K562 (cell line): ENCODE measurements at places on chromosomes 11 and 22.

DNA sequence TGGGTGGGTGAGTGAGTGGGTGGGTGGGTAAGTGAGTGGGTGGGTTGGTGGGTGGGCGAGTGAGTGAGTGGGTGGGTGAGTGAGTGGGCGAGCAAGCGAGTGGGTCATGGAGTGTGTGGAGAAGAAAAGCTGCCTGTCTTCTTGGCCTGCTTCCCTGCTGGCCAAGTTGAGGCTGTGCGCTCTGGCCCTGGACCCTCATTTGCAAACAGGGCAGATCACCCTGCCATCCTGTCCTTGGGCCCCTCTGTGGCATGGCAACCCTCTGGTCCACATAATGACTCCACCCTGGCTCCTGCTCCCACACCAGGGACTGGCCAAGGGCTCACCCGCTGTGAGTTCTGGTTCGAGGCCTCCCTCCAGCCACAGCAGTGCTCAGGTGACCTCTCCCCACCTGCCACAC lies 35.1 kb downstream of the CAPN1 start:
- DNase-seq, result no peak

DNA sequence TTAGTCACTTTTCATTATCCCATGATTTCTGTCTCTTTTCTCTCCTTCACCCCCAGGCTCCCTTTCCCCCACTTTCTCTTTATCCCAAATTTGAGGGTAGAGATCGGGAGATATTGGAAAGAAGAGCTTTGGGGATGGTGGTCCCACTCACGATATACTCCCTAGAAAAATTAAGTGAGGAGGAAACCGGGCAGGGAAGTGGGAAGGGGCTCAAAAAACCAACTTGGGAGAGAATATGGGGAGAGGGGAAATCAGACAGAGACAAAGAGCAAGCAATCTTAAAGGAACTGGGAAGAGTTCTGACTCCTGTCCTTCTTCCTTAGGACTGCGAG lies 941 bp upstream of the DCHS1 start:
- no peak for DNase-seq

DNA sequence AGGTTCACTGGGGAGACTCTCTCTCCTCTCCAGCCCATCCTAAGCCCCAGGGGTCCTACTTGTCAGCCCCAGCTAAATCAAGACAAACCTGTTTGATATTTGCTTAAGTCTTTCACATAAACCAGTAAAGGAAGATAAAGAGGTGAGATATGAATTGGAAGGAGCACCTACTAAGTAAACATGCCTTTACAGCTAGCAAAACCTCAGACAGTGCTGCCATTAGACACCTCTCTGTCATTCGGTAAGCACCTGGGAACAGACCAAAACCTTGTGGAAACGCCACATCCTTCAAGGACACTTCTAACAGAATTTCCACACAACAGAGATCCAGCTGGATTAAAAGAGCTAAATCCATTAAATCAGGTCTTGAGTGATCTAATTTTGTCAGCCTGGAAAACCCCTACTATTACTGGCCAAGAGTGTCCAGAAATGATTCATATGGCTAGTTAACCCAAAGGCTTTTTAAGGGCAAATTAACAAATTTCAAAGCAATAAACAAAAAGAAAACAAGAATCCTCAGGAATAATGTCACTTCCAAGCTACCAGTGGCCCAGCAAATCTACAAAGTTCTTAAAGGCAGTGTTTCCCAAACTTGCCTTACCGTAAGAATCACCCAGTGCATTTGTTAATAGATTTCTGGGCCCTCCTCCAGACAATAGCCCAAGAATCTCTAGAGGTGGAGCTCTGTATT lies 2.4 kb downstream of the VPS37C start:
- no peak for DNase-seq

GRCh38 chr11:110524238-110524637 lies 94.5 kb downstream of the FDX1 start:
- DNase-seq, result no peak

- no peak for DNase-seq
Observed at GRCh38 chr11:92180226-92180625, 44.4 kb upstream of the FAT3 start.

DNA sequence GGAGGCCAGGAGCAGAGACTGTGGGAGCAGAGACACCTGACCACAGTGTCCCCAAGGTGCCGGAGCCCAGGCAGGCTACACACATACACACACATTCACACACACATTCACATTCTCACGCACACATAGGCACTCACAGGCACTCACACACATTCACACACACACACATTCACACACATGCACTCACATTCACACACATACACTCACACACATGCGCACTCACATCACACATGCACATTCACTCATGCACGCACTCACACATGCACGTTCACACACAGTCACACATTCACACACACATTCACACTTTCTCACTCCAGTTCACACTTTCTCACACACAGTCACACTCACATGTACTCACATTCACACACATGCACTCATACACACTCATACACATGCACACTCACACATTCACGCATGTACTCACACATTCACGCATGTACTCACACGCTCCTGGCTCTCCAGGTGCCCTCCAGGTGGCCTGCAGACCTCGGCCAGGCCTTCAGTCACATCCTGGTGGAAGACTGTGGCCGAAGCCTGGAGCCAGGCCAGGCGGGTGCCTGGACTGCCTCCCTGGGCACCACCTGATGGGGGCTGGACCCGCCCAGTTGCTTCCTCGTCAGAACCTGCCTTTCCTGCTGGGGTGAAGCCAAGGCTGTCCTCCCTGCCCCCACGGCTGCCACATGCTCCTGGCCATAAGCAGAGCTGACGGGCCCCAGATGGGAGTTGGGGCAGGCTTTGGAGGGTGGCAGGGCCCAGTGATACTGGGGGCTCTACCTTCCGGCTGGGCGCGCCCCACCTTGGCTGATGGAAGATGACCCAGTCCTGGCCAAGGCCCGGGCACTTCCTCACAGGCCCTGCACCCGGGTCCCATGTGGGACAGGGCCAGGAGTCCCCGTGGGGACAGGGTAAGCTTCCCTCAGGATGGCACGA lies 89.5 kb downstream of the WNT7B start:
- DNase-seq, result no peak
